ENCODE measurements at places on chromosomes 1 and 21.

- no peak for DNase-seq
Observed at GRCh38 chr1:44881011-44881632, 38.1 kb upstream of the PTCH2 start.

DNA sequence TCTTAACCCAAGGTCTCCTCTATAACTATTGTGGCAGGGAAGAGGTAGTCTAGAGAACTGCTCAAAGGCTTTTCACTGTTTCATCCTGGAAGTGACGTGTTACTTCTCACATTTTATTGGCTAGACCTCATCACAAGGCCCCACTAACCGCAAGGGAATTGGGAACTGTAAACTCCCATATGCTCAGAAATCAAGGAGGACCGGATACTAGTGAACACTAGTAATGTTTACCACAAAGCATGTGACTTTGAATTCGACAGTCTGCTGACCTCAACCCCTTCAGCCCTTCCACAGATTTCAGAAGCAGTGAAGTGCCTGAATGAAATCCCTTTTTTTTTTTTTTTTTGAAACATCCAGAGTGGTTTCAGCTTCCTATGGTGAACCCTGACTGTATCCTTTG is 3.4 kb upstream of the EEIG2 start:
- no peak for DNase-seq

- DNase-seq: no peak
Observed at GRCh38 chr1:29629401-29629800, 393.1 kb downstream of the PTPRU start.

GRCh38 chr1:175089136-175089718 is 21.6 kb downstream of the TNN start:
- DNase-seq: no peak

- no peak for DNase-seq
Observed at GRCh38 chr1:163668472-163668871, 346.7 kb downstream of the NUF2 start.

DNA sequence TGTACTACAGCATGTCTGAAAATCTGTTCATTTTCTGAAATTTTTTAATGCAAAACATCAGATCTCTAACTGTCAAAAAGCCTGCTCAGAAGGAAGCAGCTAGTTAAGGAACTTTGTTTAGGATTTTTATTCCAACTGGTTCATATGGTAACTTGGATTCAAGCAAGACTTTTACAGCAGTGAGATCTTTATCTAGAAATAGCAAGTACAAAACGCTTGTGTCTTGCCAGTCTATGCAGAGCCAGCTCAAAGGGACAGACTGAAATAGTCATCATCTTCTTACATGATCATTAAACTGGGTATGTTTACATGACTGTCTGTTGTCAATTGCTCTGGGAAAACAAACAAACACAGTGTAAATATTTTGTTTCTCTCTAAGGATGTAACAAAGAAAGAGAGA is 37.6 kb downstream of the DDAH1 start:
- DNase-seq: no peak

DNA sequence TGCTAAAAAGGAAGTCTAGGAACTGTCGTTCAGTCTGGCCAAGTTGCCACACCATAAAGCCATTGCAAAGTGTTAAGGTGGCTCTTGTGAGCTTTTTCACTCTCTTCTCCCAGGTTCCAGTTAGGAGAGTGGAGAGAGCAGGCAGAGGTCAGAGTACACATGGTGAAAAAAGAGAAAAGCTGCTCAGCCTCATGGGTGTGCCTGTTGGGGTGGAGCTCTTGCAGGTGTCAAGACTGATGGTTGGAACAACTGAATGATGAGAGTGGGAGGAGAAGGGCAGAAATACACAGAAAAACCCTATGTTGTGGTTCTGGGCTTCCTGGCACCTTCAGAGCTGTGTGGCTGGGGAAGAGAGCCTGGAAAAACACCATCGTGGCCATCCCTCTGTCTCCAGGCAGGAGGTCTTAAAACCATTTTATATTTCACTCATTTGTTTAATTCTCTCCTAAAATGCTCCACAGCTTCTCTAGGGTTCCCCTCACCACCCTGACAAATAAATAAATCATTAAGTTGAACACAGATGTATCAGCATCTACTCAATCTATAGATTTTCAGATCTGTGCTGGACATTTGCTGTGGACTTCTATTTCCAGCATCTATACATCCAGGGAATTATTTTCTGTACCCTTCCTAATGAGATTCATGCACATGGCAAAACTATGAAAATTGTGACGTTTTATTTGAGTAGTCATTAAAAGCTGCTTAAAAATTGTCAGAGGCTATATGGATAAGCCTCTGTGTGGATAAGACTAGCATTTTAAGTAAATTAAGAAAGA is 17.5 kb downstream of the UBASH3A start:
- no peak for DNase-seq
